ENCODE measurements at places on chromosomes 12 and 14.

GRCh38 chr12:88338486-88338885 lies 196.4 kb downstream of the TMTC3 start:
- DNase-seq: no peak

- DNase-seq: no peak
These were observed 36.0 kb downstream of the RASSF3 start for GRCh38 chr12:64646318-64646717.

- DNase-seq: no peak
These were observed 11.8 kb downstream of the FOXG1 start for GRCh38 chr14:28778138-28779117.

DNA sequence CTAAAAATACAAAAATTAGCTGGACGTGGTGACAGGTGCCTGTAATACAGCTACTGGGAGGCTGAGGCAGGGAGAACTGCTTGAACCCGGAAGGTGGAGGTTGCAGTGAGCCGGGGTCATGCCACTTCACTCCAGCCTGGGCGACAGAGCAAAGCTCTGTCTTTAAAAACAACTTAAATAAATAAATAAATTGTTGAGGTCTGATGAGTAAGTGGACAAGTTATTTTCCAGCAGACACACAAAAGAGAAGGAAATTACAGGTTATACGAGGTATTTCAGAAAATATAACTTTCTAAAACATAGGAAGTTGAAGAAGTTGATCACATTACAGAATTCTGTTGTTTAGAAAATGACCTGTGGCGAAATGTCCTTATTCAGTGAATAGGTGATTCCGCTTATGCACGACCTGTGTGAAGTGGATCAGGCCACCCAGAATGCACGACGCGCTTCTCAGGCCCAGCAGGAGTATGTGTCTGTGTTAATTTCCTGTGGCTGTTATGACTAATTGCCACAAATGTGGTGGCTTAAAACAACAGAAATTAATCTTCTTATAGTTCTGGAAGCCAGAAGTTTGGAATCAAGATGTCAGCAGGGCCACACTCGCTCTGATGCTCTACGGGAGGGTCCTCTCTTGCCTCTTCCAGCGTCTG lies 38.1 kb downstream of the P2RX7 start:
- no peak for DNase-seq
